Right forelimb (tissue), 1 donor: ENCODE measurements at places on chromosomes 3 and 15.

DNA sequence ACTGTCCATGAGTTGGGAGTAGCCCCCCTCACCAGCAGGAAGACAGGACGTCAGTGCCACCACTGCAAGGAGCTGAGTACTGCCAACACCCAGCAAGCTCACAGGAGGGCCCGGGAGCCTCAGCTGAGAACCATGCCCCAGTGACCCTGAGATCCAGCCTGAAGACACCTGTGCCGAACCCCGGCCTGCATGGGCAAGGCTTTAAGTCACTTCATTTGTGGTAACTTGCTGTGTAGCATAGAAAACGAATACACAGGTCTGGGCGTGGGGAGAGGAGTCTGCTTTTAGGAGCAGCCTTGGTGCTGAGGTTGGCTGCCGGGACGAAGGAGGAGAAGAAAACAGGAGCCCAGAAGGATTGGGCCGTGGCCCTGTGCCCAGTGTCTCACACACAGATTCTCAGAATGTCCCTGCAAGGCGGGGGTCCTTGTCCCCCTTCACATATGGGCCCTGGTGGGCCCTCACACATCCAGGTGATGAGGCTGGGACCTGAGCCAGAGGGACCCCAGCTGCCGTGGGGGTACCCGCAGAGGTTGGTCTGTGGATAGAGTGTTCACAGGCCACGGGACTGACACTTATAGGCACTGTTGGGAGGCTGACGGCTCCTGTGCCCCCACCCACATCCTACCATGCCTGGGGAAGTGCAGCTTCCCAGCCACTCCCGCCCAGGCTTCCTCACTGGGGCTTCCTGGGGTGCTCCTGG is 85.3 kb downstream of the PLXNA1 start:
- no peak for DNase-seq

- no peak for DNase-seq
Observed at GRCh38 chr15:29127506-29128430, 141.9 kb downstream of the NSMCE3 start.

DNA sequence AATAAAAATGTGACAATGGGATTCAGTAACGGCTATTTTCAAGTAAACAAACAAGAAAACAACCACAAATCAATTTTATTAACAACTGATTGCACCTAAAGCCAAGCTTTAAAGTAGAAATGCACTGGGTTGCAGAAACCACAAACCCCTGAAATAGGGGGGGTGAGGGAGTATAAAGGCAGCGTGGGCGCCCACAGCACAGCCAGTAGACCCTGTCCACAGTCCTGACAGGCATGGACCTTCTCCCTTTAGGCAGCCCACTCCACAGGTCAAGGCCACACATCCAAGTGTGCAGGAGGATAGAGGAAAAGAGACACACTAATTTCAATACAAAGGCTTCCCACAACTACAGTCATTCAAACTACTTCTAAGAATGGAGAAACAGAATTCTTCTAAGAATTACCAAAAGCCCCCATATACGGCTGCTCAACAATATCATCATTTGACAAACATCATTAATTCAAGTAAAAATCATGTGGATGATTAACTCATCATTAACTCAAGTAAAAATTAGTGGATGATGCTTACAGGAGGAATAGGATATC is 48.7 kb downstream of the CHSY1 start:
- no peak for DNase-seq

GRCh38 chr3:161401389-161401788 is 30.1 kb upstream of the SPTSSB start:
- DNase-seq, result no peak

- peak; percentile 48 for DNase-seq
Observed at GRCh38 chr3:84961521-84962255, 2.9 kb downstream of the CADM2 start.

GRCh38 chr3:98406034-98406433 is 15.6 kb downstream of the OR5K3 start:
- no peak for DNase-seq

GRCh38 chr15:93046721-93047120 is 42.3 kb downstream of the RGMA start:
- DNase-seq, result no peak

- DNase-seq, result no peak
Observed at GRCh38 chr3:134677987-134678308, 27.1 kb upstream of the KY start.

GRCh38 chr3:155745795-155746550 is 1.1 kb upstream of the PLCH1 start:
- DNase-seq, result no peak

DNA sequence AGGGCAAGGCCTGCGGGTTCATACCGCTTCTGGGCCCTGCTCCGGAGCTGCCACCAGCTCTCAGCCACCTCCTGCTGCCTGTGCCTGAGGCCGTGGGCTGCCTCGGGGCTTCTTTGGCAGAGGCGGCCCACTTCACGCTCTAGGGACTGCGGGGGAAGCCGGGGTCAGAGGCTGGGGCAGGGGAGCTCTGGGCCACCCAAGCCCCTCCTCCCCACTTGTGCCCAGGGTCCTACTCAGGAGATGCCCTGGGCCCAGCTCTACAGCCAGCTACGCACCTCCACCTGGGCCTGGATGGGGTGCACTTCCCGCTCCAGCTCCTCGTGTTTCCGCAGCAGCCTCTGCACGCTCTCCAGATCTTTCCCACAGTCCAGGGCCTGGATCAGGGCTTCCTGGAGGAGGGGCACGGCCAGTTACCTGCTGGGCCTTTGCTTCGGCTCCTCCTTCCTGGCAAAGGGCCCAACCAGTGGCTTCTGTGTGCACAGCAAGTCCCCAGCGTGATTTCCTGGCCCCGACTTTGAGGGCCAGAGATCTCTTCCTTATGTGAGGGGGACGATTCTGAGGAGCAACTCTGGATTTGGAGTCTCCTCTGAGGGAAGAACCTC is 24.0 kb downstream of the PLA2G4B start:
- DNase-seq, result no peak

- no peak for DNase-seq
Observed at GRCh38 chr3:60461267-60461666, 790.0 kb downstream of the FHIT start.
